ENCODE measurements at places on chromosomes 5 and 9.

- DNase-seq = no peak
Measured at GRCh38 chr5:24363789-24364481, 280.8 kb downstream of the CDH10 start.

DNA sequence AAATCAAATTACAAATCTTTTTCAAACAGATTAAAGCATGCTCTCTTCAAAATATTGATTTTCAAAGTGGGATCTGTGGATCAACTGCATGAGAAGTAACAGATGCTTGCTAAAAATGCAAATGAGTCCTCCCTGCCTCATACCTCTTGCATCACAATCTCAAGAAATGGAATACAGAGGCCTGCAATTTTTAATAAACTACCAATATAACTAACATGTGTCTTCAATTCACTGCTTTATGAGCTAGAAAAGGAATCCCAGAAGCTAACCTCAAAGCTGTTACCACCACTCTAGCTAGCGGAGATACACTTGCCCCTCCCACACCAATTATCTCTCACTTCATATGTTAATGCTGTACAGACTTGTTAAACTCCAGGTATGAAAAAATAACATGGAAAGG, 9.6 kb downstream of the OR13C5 start:
- no peak for DNase-seq

DNA sequence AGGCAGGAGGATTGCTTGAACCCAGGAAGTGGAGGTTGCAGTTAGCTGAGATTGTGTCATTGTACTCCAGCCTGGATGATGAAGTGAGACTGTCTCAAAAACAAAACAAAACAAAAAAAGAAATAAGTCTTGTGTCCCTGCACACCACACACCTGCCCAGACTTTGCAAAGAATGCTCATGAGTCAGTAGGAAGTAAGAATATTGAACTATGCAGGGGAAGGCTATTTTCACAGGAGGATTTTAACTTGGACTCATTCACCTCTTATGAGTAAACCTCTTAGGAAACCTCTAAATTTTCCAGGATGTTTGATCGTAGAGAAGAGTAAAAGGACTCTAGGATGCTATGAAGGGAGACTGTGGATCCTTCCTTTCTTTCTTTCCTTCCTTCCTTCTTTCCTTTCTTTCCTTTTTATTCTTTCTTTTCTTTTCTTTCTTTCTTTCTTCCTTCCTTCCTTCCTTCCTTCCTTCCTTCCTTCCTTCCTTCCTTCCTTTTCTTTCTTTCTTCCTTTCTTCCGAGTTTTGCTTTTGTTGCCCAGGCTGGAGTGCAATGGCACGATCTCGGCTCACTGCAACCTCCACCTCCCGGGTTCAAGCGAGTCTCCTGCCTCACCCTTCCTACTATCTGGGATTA, 96.7 kb upstream of the CLINT1 start:
- no peak for DNase-seq

DNA sequence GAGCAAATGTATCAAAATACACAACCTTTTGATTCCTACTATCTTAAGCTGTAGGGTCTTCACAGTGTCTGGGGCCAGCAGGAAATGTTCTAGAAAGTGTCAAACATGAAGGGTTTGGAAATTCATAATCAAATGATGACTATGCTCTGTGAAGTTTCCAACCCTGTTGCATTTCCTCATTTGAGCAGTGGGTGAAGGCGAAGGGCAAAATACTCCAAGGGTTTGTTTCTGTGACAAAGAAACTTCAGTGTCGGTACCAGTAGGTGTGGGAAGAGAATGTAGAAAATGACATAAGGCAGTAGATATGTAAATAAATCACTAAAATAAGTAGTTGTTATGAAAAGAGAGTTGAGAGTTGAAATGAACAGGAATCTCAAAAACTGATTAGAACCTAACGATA, 576 bp downstream of the ALDOB start:
- DNase-seq = no peak

GRCh38 chr9:91392435-91392834, 30.7 kb upstream of the AUH start:
- no peak for DNase-seq

DNA sequence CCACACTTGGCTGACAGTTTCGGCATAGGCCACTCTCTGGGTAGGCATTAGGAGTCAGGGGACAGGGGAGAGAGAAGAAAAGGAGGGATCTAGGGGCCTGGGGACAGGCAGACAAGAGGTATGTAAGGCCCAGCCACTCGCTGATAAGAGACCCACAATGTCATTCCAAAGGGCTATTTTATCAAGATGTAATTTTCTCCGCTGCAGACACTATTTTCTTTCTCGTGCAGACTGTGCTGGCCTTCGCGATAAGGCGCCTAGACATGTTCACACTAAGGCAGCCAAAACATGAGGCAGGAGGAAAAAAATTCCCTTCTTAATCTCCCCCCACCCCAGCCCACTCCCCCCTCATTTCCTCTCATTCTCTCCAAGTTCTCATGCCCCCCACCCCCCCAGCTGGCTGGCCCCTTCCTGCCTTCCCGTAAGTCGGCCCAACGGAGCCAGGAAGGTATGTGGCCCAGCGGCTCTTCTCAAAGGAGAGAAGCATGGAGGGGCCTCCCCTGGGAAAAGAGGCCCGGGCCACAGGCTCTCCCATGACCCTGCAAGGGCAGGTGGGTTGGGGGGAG, 44.9 kb upstream of the SYNPO start:
- DNase-seq = no peak

- no peak for DNase-seq
Measured at GRCh38 chr5:41413074-41413473, 97.3 kb downstream of the PLCXD3 start.

DNA sequence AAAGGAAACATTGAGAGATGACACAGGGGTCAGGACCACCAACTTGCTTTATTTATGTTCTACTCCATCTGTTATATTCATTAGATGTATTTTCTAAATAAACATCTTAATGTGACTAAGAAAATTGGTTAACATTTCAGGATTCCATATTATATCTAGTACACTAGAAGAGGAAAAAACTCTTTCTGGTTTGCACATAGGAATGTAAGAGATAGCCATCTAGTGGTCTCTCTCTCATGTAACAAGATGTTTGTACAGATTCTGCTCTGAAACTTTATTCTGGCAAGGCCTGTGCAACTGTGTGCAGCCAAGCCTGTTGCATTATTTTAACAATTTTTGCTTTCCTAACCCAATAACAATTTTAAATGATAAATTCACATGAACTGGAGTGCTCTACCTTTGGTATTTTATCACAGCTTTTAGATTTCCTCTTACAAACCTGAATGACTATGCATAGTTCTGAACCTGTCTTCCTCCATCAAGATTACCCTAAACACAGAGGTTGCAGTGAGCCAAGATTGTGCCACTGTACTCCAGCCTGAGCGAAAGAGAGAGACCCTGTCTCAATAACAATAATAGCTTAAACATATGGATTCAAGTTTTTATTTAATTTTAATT, 148.2 kb downstream of the GIN1 start:
- DNase-seq = no peak

- DNase-seq = no peak
Measured at GRCh38 chr5:83510260-83510659, 38.7 kb downstream of the VCAN start.

DNA sequence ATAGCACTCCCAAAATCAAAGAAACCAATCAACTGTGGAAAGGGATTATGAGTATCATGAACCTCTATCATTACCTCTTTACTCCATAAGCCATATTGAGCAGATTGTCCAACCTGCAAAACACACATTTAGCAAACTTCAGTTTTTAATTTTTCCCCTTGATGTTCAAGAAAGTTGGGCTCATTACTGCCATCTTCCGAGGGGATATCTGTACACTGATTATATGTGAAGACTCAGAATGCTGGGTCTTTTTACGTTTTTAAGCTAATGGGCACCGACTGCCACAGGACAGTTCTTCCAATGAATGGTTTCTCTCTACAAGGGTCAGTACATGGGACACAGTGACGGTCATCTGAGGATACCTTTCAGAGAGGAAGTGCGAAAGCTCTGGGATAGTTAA, 132.7 kb downstream of the ELAVL2 start:
- no peak for DNase-seq

DNA sequence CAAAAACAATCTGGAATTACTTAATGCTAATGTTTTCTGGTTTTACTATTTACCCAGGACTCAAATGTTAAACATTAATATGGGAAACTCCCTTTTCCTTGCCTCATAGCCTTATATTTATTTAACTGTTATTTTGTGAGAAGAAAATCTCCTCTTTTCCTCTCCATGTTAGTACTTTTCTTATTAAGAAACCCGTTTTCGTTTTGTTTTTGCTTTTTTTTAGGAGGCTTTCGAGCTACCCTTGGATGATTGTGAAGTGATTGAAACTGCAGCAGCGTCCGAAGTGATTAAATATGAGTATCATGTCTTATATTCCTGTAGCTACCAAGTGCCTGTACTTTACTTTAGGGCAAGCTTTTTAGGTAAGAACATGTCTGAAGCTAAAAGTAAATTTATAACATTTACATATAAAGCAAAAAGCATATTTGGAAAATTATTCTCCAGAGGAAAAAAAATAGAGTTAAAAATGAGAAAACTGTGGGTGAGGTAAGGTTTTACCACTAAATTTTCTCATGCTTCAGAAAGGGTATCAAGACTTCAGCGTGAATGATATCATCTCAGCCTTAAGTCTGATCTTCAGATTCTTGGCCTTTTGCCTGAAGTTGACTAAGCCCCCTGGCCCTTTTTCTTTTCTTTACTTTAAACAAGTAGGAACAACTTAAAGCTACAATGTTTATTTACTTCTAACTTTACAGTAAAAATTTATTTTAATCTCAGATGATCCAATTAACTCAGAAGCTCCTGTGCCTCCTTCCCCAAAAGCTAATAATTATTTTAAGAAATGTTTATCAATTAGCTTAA, 113.8 kb downstream of the RPS23 start:
- DNase-seq = no peak

GRCh38 chr9:137068539-137069507, 1.5 kb downstream of the SAPCD2 start:
- no peak for DNase-seq

- DNase-seq = no peak
Measured at GRCh38 chr5:8685704-8686103, 816.8 kb downstream of the MTRR start.

DNA sequence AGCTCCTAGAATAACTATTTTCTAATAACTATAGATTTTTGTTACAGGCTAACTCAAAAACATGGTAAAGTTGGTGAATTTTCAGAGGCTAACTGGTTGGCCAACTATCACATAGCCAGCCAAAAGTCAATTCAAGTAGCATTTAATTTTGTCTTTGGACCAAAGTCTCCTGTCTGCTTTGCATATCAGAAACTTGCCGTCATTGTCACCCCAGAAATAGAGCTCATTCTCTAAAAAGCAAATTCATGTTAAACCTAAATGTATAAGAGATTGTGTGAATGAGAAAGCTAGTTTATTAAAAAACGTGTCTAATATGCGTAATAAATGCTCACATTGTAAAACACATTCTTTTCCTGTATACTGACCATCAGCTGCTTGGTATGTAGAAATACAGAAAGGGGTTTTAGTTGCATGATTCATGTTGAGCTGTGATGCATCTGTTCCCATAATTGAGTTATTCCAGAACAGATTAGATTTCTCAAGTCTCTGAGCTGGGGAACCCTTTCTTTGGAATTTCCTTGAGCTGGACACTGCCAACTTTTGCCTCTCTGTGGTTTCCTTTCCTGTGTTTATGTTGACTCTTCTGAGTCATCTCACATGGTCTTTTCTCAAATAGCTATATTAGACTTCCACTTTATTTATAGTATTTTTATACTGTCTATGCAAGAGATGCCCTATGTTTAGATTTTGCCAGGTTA, 7.3 kb downstream of the SRFBP1 start:
- no peak for DNase-seq

- no peak for DNase-seq
Measured at GRCh38 chr5:112534611-112535255, 115.7 kb upstream of the EPB41L4A start.

GRCh38 chr5:15797116-15797515, 297.1 kb downstream of the FBXL7 start:
- no peak for DNase-seq

DNA sequence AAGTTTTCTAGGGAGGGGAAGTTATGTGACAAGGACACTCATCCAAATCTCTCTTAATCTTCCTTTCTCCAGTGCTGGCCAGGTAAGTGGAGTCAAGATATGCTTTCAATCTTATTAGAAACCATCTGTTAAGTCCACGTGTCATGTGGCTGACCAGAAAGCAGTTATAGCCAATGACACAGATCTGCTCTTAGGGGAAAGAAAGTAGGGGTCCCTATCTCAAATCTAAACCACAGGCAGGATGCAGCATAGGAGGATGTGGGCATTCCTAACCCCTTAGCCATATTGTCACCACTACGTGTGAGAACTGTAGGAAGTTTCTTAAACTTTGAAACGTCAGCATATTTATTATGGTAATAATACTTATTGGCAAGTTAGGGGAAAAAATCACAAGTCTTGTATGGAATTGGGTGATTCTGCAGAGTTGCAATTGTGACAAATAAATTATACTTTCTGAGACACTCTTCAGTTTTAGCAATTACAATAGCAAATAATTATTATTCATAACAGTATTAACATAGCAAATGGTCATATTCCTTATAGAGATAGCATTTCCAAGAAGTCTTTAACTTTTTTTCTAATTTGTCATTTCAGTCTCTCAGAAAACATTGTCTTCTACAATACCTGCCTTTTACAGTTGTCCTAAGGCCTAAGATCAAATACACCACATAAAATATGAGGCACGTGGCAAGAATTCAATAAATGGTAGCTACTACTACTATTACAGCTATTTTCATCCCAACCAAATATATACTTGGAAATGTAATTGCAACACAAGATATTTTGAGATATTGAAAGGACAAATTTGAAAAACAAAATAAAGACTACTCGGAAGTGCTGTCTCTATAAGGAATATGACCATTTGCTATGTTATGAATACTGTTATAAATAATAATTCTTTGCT, 236.9 kb downstream of the PDE4D start:
- DNase-seq = no peak

DNA sequence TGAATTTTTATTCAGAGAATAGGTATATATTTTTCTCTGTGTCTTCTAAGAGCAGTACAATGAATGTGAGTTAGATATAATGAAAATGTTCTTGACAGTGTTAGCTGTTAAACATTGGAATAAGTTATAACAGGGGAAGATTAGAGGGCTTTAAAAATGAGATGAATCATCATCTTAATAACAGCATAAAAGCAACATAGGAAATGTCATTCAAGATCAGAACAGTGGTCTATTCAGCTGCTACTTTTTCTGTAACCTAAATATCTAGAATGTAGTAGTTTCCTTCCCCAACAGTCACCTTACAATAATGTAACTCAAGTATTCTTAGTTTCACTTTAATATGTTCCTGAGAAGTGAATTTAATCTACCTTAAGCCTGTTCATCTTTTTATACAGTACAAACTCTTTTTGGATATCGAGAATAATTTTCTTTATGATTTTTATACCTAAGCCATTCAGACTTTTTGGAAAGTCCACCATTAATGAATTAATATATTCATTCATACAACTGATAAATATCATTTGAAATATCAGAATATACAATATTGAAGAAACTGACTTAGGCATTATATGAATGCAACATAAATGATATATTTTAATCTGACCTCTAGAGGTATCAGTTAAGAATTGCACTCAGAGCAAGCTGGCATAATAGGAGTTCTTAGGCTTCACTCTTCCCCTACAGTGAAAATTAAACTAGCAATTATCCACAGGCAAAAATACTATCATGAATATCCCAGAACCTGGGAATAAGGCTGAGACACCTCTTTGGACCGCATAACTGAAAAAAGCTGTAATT, 66.1 kb upstream of the EDIL3 start:
- no peak for DNase-seq

- no peak for DNase-seq
Measured at GRCh38 chr5:59674763-59675162, 218.8 kb downstream of the PDE4D start.

- DNase-seq = no peak
Measured at GRCh38 chr5:69502367-69502766, 9.8 kb downstream of the OCLN start.
